Right lobe of liver (tissue), 6 donors: ENCODE measurements at places on chromosomes 5 and 9. TPM values are rescaled to one million over a fixed set of nuclear protein-coding genes. Genes with fewer than 3 reads are reported as not detected.

DNA sequence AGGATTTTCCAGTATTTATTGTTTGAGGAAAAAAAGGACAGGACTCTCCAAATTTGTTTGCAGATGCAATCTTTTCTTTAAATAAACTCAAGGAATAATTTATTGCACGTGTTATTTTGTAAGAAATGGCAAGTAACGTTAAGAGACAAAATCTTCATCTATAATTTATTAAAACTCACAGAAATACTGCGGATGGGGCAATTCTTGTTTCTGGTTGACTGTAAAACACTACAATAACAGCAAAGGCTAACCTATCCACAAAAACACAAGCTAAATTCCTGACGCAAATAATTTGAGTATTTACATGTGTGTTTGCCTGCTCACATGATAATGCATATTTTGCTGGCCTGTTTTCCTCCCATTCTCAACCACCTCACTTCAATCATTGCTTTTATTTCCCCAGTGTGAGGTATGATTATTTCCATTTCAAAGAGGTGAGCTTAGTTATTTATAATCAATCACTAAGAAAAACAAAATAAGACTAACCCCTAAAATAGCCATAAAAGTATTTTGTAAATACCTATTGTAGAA is 619.4 kb downstream of the PDE4D start:
- no peak for DNase-seq

- DNase-seq = no peak
Observed at GRCh38 chr9:4603830-4604229, 58.3 kb upstream of the PLPP6 start.

DNA sequence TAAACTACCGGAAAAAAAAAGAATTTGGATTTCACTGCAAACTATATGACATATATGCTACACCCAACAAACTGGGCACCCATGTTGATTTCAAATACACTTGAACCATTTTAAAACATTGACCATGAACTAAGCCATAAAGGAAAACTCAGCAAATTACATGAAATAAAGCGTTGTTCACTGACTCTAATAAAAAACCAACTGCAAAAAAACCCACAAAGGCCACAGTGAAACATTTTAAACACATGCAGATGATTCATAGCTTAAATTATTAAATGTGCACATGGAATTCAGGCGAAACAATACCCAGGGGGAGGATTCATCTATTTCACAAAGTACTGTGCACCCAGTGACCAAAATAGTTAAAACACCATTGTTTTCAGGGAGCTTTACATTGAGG is 33.3 kb downstream of the MTRR start:
- no peak for DNase-seq

Gene TSLP
- 0.78 TPM for total RNA-seq

- DNase-seq = no peak
Observed at GRCh38 chr5:71954329-71954728, 152.9 kb upstream of the MAP1B start.

Gene FGF1
- total RNA-seq = 0.56 TPM

Gene SLC36A2
- not detected for total RNA-seq

Gene GPR21
- 0.44 TPM for total RNA-seq

GRCh38 chr5:154370119-154370518 is 75.7 kb upstream of the SAP30L start:
- DNase-seq = no peak

Gene C5orf47
- not detected for total RNA-seq
